ENCODE measurements at places on chromosomes 1 and 21.

DNA sequence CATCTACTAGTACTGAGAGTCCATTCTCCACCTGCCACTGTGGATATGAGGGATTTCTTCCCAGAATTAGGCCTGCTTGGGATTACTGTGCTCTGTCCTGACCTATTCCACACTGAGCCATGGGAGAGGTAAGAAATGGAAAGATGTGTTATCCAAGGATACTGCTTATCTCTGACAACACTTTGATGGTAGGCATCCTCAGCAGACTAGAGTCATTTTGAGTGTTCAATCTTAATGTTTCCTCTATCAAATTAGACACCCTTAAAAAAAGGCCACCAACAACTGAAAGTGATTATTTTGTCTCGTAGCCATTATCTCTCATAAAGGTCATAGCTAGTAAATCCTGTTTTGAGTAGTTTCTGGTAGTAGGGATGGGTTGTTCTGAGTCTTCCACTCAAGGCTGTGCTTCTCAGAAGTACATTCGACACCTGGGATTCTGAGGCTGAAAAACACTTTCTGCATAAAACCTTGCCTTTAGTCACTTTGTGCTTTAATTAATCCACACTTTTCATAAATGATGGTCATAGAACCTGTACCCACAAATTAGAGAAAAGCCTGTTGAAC lies 8.8 kb downstream of the ATPAF1 start:
- DNase-seq, result no peak

DNA sequence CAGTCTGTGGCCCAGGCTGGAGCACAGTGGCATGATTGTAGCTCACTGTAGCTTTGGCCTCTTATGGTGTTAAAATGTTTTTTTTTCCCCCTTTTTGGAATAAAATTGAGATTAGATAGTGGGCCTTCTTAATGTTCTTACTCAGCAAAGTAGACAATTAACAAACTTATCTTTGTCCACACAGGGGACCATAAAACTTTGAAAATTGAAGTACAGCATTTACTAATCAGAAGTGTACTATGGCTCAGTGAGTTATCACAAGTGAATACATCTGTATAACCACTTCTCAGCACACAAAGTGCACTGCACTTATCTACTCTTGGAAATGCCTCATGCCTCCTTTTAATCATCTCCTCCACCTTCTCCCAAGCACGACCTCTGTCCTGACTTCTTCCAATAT lies 218.9 kb downstream of the PRDM2 start:
- no peak for DNase-seq

GRCh38 chr1:100313382-100313781 lies 38.9 kb upstream of the CDC14A start:
- no peak for DNase-seq

GRCh38 chr1:243270097-243270864 lies 14.4 kb downstream of the SDCCAG8 start:
- no peak for DNase-seq

DNA sequence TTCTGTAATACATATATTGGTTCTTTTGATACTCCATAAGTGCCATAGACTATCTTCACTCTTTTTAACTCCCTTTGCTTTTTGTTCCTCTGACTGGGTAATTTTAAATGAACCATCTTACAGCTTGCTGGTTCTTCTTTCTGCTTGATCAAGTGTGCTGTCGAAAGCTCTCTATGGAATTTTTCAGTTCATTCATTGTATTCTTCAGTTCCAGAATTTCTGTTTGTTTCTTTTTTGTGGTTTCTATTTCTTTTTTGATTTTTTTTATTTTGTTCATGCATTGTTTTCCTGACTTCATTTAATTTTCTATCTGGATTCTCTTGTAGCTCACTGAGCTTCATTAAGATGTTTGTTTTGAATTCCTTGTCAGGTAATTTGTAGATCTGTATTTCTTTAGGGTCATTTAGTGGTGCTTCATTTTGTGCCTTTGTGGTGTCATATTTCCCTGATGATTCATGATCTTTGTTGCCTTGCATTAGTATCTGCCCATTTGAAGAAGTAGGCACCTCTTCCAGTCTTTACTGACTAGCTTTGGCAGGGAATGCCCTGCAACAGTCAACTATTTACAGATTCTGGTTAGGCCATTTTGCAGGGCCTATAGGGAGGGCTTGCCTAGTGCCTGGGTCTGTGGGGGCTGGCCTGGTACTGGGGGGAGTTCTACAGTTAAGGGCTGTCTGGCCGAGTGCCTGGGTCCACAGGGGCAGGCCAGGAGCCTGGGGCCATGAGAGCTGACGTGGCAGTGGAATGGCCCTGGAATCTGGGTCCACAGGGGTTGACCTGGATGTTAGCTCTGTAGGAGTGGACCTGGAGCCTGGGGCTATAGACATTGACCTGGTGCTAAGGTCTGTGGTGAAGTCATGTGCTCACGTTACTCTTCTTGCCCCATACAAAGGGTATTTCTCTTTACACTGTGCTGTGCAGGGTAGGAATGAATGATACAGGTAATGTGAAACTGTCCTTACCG lies 89.7 kb downstream of the MAGI3 start:
- DNase-seq, result no peak

- DNase-seq, result no peak
Observed at GRCh38 chr1:193884848-193885558, 698.6 kb upstream of the B3GALT2 start.

GRCh38 chr1:101438359-101438758 lies 201.5 kb downstream of the S1PR1 start:
- no peak for DNase-seq

DNA sequence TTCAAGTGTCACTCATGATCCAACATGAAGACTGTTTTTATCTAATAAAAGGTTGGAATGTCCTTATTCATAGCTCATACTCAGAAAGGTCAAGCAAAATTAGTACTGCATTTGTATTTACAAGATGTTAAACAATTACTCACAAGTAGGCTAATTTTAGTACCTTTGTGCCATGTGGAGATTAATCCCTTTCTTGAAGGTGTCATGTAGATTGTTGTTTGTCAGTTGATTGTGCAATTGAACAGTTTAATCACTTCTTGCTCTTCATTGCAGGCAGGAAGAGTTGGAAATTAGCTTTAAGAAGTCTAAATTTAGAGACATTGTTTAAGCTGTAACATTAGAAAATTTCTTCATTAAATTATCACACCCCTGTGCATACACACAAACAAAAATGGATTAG lies 847.1 kb downstream of the KCNT2 start:
- DNase-seq, result no peak

- no peak for DNase-seq
Observed at GRCh38 chr1:14412235-14412634, 186.2 kb upstream of the KAZN start.

- no peak for DNase-seq
Observed at GRCh38 chr1:97791251-97791650, 129.6 kb downstream of the DPYD start.

- DNase-seq, result no peak
Observed at GRCh38 chr1:25081496-25081895, 150.8 kb downstream of the SYF2 start.

- DNase-seq, result peak; percentile 14
Observed at GRCh38 chr1:161119092-161119903, 1.4 kb downstream of the NIT1 start.

- no peak for DNase-seq
Observed at GRCh38 chr1:156496211-156496761, 4.3 kb downstream of the MEF2D start.

GRCh38 chr1:23330846-23331245 lies 13.2 kb downstream of the HNRNPR start:
- no peak for DNase-seq

- DNase-seq, result no peak
Observed at GRCh38 chr1:48652334-48652733, 124.4 kb downstream of the BEND5 start.

GRCh38 chr1:113675302-113675701 lies 84.0 kb downstream of the PHTF1 start:
- DNase-seq, result no peak

DNA sequence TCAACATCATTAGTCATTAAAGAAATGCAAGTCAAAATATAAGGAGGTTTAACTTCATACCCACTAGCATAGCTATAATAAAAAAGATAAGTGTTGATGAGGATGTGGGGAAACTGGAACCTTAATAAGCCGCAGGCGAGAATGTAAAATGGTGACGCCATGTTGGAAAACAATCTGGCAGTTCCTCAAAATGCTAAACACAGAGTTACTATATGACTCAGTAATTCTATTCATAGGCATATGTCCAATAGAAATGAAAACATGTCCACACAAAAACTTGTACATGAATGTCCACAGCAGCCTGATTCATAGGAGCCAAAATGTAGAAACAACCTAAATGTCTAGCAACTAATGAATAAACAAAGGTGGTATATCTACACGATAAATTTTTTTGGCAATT lies 23.2 kb downstream of the DDX59 start:
- no peak for DNase-seq

GRCh38 chr1:204170494-204171155 lies 4.5 kb upstream of the REN start:
- no peak for DNase-seq

DNA sequence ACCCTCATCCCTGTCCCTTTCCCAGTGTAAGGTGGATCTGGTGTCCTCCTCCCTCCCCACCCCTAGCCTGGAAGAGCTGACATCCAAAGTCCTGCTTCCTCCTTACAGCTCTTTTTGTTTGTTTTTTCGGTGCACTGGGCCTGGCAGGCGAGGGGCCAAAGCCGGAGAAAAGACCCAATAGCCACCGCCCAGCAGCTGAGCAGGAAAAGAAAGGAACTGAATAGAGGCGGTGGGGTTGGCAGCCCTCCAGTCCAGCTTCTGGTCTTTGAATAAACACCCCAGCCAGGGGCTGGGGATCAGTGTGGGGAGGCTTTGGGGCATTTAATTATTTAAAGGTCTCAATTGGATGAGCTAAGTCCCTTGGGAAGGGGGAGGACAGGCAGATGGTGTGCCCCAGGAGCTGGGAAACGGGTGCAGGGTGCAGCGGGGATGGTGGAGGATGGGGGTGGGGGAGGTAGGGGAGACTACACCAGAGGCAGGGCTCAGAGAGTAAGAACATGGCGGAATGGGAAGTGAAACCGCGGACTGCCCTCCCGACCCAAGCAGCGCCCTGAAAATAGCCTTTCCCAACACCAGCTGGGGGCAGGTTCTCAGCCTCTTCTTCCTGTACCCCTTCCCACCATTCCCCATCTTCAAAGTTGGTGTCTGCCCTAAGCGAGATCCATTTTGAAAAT lies 20.2 kb downstream of the BTG2 start:
- peak; percentile 50 for DNase-seq

DNA sequence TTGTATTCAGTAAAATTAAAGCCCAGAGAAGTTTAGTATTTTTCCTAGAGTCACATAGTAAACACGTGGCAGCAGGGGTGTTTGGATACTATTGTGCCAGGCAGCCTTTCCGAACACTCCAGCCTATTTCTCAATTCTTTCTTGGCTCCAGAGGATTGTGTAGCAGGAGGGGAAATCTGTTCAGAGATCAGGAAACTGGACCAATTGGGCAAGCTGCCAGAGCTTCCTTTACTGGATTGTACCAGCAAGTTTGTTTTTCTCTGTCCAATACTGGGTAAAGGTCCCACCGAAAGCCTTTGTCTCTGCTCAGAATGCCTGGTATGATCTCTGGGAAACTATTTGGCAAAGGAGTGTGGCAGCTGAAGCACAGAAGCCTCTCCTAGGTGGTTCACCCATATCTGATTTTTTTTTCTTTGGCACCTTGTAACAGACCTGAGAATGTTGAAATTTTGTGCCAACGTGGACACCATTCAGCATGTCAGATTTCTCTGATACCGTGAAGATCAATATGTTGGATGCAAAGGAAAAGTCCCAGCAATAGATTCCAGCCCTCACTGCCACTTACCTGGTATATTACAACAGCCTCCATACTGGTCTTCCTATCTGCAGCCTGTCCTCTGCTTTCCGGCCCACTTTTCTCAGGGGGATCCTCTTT lies 126.2 kb downstream of the FGGY start:
- peak; percentile 62 for DNase-seq

DNA sequence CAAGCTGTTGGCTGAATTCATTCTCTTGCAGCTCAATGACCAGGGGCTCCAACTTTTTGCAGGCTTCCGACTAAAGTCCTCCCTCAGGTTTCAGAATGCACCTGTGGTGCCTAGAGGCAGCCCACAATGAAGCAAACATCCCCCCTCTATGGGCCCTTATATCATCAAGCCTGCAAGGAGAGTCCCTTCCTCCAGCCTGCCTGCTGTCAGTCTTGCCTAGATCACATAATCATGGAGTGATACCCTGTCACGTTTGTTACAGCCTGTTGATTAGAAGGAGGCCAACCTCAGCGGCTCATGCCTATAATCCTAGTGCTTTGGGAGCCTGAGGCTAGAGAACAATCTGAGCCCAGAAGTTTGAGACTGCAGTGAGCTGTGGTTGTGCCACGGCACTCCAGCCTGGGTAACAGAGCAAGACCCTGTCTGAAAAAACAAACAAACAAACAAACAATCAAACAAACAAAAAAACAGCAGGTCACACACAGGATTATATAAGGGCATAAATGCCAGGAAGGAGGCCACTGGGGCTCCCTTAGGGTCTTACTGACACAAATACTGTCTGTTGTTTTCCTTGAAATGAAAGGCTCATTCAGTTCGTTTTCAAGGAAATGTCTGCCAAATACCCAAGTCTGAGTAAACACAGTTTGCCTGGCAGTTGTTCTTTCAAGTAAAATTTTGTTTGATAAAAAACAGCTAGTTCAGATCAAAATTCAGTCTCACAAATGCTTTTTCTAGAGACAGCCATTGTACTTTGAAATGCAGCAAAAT lies 4.7 kb upstream of the SPRR3 start:
- DNase-seq, result no peak

DNA sequence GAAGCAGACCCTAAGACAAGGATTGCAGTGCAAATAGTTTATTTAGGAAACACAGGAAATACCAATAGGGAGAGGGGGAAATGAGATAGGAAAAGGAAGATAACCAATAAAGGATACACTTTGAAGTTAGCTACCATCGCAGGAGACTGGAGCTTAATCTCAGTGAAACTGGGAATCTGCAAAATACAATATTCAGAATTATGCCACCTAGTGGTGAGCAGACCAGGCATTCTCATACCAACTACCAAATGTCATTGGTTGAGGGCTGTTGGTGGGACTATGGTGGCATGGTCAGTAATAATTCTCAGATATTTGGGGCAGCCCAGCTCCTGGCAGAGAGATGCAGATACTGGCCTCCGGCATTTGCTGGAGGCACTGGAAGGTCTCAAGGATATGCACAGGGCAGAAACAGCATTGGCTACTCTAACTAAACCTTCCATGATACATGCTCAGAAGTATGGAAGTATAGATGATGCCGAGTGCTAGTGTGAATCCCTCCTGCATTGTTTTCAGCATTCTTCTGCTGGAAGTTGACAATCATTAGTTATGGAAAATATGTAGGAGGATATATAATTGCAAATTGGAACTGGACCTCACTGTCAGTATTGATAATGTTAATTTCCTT lies 11.8 kb upstream of the ZFP69B start:
- DNase-seq, result no peak

- no peak for DNase-seq
Observed at GRCh38 chr1:220813013-220813412, 26.3 kb downstream of the MTARC1 start.

- DNase-seq, result no peak
Observed at GRCh38 chr1:218377143-218377660, 32.1 kb downstream of the TGFB2 start.
